ENCODE measurements at places on chromosomes 4 and X.

DNA sequence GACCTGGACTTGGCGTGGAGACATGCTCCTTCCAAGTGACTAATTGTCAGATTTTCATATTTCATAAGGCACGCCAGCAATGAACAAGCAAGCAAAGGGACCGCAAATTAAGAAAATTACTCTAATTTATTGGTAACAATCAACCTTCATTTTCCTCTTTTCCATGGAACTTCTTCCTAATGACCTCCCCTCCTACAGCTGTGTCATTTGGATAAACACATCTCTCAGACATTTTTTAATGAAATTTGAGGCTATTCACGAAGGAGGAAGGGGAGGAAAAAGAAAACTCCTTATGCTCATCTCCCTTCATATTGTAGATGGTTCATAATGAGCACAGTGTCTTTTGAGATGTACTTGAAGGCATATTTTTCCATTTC lies 38.6 kb upstream of the TLR3 start:
- no peak for DNase-seq

GRCh38 chrX:118526149-118526548 lies 30.5 kb downstream of the DOCK11 start:
- no peak for DNase-seq

- no peak for DNase-seq
These were observed 275.8 kb downstream of the PTTG2 start for GRCh38 chr4:38236003-38236402.

- no peak for DNase-seq
These were observed 122.6 kb downstream of the SLC4A4 start for GRCh38 chr4:71461422-71461821.

GRCh38 chrX:134338527-134338926 lies 101.5 kb downstream of the CCDC160 start:
- no peak for DNase-seq

DNA sequence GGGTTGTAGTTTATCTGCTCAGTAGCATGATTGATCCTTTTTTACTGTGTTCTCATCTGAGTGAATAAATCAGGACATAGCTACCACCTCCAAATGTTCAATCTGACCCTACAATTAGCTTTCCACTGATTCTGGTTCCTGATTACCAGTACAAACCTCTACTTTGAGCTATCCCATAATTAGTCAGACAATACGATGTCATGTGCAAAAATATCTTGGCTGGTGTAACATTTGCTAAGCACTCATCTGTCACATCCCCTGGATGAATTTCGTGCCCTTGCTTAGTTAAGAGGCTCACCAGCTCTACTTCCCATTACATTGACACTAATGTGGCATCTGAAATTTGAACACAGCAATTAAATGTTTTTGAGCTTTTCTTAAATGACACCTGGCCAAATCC lies 1101.0 kb upstream of the PCDH7 start:
- no peak for DNase-seq

Data from kidney glomerular epithelial cell (primary cell).